Stimulated activated CD4-positive, alpha-beta T cell treated with anti-CD3 and anti-CD28 coated beads, TNF-alpha, amount 100 ng/mL, for 48 hours (primary cell): ENCODE measurements at places on chromosomes 5 and 9.

GRCh38 chr5:123810253-123810652, 298.3 kb downstream of the CSNK1G3 start:
- DNase-seq, result no peak

GRCh38 chr9:68934329-68934644, 79.6 kb downstream of the PRKACG start:
- DNase-seq, result no peak

- DNase-seq, result no peak
Measured at GRCh38 chr5:109819878-109820277, 130.2 kb downstream of the MAN2A1 start.

- DNase-seq, result no peak
Measured at GRCh38 chr5:157519579-157520253, 55.9 kb downstream of the ADAM19 start.

- DNase-seq, result no peak
Measured at GRCh38 chr9:20671635-20672034, 12.4 kb upstream of the FOCAD start.

DNA sequence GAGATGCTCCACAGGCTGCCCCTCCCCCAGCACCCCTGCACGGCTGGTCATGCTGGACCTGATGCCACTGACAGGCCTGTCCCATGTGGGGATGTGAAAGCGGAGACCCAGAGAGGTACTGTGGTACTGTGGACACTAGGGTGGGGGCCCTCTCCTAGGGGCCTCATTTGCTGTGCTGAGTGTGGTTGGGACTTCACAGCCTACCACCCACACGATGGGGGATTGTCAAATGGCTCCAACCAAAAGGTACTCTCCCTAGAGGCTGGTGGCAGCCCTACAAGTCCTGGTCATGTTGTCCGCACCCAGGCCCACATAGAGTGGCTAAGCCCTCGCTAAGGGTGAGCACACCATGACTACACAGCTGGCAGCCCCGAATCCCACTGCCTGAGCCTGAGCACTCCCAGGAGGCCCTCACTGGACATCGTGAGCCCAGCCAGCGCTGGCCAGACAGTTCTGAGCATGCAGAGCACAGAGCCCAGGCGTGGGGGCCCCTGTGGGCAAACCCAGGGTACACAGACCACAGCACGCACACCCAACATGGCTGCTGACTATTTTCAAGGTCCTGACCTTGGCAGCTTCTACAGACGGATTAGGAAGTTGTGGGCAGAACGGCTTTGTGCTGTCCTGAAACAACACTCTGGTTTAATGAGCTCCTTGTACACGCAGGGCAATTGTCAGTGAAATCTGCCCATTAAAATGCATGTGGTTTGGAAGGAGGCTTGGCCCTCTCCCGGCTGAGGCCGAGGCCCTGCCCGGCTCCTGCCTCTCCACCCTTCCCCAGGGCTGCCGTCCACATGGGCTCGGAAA, 214.1 kb downstream of the HSPA4 start:
- DNase-seq, result no peak

GRCh38 chr9:129989740-129990139, 53.2 kb downstream of the FNBP1 start:
- no peak for DNase-seq

DNA sequence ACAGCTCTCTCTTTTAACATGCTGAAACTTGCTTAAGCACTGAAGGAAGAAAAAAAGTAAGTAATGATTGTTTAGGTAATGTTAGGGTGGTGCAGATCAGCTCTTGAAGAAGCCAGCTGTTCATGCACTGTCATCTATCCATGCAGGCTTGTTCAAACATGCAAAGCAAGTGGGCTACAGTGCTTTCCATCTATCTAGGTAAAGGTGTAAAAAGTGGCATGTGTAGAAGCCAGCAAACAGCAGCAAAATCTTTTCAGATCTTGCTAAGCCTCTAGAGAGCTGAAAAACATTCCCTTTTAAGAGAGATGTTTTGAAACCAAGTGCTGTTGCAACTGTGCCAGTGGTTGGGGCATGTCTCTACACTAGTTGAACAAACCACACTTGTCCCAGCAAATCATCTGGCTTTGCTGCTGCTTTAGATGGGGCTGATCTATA, 214.4 kb downstream of the EFNA5 start:
- no peak for DNase-seq
